ENCODE measurements at places on chromosomes 4 and X.

DNA sequence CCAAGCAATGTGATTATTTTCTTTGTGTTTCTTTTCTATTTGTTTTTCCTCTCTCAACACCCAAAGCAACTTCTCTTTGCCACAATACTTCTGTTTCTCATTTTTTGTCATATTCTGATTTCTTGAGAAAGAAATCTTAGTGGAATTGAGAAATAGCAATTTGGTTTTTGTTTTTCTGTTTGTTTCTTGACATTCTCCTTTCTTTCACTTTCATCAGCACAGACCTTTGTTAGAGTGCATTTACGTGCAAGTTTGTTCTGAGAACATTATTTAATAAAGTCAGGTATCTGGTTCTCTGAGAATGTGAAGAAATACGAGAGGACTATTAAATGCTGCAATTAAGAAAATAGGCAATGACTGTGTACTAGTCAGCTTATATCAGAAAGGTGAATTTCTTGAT, 608.1 kb upstream of the AADAT start:
- no peak for DNase-seq

DNA sequence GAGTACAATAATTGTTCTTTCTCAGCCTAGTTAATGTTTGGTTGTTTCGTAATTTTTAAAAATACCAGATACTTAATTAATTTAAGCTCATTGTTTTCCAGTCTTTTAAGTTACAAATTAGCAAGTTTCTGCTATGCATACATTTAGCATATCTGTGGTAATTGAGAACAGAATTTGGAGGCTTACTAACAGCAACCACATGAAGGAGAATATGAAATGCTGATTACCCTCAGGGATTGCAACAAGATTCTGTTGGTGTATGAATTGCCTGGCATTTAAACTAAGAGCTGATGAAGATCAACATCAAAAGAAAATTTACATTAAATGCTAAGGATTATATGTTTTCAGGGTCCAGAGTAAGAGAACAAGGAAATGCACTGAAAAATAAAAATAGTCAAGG, 580.0 kb upstream of the INTU start:
- DNase-seq, result no peak

- no peak for DNase-seq
Measured at GRCh38 chr4:126202226-126202625, 887.5 kb downstream of the FAT4 start.

- no peak for DNase-seq
Measured at GRCh38 chrX:49058794-49059193, at the start of gene CCDC120. Gene CCDC120 (plus strand): TSS chrX:49058999. CDS start chrX:49062042, 3,043 bp downstream.

GRCh38 chrX:153886915-153887314, 942 bp upstream of the L1CAM start:
- DNase-seq, result no peak

DNA sequence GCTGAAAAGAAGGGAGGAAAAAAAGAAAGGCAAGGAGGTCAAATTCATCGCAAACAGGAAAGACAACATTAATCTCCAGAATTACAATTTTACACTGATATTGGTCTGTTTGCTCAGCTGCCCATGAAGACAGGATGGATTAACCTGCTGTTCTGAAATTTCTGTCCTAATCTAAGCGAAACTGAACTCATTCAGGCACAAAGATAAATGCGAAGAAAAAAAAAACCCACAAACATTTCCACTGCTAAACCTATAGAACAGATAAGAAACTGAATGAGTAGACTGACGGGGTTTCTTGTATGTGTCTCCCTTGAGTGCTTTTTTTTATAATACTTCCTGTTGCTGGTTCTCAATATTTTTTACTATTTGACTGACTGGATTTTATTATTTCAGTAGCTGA, 251.8 kb upstream of the FTHL17 start:
- no peak for DNase-seq

DNA sequence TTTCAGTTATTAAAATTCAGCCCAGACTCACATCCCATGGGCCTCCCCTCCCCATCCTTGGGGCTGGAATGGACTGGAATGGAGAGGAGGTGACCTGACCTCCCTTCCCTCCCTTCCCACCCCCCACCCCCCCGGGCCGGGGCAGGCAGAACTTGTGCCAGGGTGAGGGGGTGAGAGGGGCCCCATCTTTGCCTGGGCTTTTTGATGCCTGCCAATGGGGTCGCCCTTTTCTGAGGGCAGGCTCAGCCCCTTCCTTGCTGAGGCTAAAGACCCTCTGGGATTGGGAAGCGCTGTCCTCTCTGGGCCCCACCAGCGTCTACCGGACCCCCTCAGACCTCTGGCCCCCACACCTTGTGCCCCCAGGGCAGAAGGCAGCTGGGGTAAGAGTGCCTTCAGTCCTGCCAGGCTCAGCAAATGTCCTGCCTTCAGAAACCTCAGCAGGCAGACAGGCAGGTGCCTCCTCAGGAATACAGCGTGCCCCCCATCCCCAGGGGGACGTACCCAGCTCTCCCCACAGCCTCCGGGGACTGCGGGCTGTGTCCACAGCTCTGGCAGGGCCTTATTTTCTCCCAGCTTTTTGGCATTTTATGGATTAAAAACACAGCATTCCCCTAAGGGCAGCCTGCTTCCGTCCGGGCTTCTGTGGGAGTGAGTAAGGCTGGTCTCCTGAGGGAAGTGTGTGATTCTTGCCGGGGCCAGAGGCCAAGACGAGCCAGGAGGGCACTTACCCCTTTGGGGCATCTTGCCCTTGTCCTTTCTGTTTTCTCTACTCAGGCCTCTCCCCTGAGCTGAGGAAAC, 12.6 kb upstream of the CCNQ start:
- DNase-seq, result no peak

- no peak for DNase-seq
Measured at GRCh38 chr4:156347412-156348075, 393.9 kb upstream of the CTSO start.

Measured in inflammatory macrophage treated with lipopolysaccharide for 4 hours (primary cell).